ENCODE measurements at places on chromosomes 4 and X.

GRCh38 chr4:15234856-15235126 is 193.0 kb upstream of the C1QTNF7 start:
- H3K27me3 ChIP-seq, result no peaks in the 10 kb centered on the region
- no peak overlapping the region for H3K4me3 ChIP-seq
- H3K4me1 ChIP-seq, result no peaks in the 10 kb centered on the region
- no peaks in the 10 kb centered on the region for H3K36me3 ChIP-seq

GRCh38 chrX:44580466-44580865 is 37.8 kb upstream of the FUNDC1 start:
- no peak overlapping the region for H3K4me3 ChIP-seq
- H3K27me3 ChIP-seq, result no peaks in the 10 kb centered on the region
- DNase-seq, result no peak
- no peaks in the 10 kb centered on the region for H3K36me3 ChIP-seq
- no peak overlapping the region for H3K27ac ChIP-seq

DNA sequence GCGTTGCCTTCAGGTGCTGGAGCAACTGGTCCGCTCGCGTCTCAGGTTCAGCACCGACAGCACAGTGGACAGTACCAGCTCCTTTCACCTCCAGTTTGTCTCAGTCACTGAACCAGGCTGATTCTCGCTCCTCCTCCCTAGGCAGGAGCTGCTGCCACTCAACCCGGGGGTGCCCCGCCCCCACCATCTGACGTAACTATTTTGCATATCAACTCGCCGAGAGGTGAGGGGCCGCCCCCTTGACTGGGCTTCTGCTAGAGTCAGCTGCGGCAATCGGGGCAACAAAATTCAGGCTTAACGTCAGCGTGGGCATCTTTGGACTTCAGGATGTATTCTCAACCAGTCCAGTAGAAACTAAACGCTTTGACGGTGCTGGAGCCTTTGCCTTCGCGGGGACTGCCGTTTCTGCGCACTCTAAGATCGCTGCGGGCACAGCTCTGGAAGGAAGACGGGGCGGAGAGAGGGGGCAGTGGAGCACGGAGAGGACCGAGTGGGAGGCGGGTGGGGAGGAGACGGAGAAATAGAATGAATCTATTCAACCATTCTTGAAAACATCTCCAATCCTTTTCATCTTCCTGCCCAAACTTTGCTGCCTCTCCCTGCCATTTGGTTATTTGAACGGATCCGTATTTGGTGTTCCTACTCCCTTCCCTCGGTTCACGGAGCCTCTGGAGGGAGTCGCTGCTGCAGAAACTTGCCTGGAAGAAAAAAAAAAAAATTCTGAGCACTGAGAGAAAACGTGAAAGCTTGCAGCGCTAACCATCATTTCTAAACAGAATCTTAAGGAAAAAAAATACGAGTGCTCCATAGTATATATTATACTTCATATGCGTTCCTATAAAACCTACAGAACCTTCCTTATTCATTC is at the start of gene FSTL5:
TSS of gene FSTL5 (minus strand) at position 109 of the 868 bp plus-strand sequence. CDS start 52,604 bp downstream, outside the sequence.
- H3K4me3 ChIP-seq, result peak within 1 kb of the TSS; percentile 35
- no peak within 1 kb of the TSS for H3K27ac ChIP-seq
- no peaks in the 10 kb centered on the region for H3K4me1 ChIP-seq
- DNase-seq, result no peak
- peaks cover 14% of the 10 kb centered on the region for H3K27me3 ChIP-seq
- no peaks in the 10 kb centered on the region for H3K36me3 ChIP-seq

DNA sequence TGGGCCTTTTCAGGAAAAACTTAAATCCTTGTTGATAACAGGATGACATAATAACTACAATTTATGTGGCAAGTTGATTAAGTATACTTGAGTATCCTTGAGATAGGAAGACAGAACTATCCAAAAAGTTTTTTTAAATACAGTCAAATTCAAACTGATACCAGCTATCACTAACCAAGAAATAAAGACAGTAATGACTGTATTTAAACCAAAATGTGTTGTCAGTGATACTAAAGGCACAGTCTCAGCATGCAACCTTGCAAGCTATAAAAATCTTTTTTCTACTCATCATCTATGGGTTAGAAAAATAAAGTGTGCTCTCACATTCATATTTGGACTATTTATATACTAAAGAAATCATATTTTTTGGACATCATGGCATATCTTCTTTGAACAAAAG is 64.7 kb downstream of the PAPSS1 start:
- no peaks in the 10 kb centered on the region for H3K4me1 ChIP-seq
- H3K36me3 ChIP-seq, result peaks cover 4% of the 10 kb centered on the region
- no peak for DNase-seq
- H3K27me3 ChIP-seq, result no peaks in the 10 kb centered on the region

DNA sequence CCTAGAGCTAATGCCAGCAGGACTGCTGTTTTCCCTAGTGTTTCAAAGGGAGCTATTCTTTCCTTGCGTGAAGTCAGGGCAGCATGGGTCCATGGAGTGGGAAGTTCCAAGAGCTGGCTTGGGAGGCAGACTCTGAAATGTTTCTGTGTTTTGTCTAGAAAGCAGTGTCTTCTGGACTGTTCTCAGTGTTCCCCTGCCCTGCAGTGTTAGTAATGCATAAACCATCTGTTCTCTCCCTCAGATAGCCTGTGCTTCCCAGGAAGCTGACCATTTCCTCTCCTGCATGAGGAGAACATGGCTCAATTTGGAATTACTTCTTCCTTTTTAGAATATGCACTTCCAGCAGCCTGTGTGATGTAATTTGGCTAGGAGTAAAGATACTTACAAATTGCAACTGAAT is 116.7 kb upstream of the CXCL13 start:
- H3K36me3 ChIP-seq, result no peaks in the 10 kb centered on the region
- H3K27ac ChIP-seq, result no peak overlapping the region
- no peaks in the 10 kb centered on the region for H3K27me3 ChIP-seq
- H3K4me3 ChIP-seq, result no peak overlapping the region
